ENCODE measurements at places on chromosomes 2 and 18.

DNA sequence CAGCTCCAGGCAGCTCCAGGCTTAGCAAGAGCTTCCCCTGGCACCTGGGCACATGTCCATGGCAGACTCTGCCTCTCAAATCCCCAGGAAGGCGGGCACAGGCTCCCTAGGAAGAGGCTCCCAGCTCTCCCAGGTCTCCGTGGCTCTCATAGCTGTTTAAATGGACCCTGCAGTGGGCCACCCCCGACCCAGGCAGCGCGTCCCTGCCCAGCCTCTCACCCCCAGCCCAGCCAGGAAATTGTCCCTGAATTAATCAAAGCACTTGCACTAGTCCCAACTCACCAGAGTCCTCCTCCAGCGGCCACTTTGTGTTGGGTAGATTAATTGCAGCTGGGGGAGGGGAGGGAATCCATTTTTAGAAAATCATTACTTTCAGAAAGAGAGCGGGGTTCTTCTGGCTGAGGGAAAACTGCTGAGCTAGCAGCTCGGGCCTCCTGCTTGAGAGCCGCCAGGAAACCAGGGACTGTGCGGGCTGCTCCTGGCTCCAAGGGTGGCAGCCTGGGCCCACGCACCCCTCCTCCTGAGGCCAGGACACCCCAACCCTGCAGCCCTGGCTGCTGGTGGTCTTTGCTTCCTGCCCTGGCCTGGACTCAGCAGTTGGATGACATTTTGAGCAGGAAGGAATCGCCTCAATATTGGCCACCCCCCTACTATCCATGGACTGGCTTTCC is 36.0 kb downstream of the SMAD7 start:
- no peak for DNase-seq

DNA sequence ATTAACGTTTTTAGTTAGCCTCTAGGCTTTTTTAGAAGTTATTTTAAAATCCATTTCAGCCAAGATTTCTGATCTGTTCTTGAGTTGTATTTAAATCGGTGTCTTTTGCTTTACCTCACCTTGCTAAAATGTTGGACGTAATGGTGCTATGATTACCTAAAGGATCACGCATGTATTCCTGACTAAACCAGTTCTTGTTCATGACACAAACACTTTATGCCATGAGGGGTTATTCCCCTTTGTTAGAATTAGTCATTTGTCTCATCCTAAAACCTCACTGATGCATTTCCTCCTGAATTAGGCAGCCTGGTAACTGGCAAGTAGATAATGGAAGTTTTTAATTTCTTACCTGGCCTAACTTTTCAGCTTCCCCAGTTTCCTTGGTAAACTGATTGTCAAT is 185.4 kb upstream of the TANK start:
- no peak for DNase-seq

GRCh38 chr2:36277881-36278523 is 77.6 kb upstream of the CRIM1 start:
- no peak for DNase-seq

- DNase-seq = no peak
Observed at GRCh38 chr2:207274530-207275189, 108.9 kb upstream of the KLF7 start.

GRCh38 chr2:129757915-129758783 is 221.3 kb upstream of the RAB6C start:
- no peak for DNase-seq

DNA sequence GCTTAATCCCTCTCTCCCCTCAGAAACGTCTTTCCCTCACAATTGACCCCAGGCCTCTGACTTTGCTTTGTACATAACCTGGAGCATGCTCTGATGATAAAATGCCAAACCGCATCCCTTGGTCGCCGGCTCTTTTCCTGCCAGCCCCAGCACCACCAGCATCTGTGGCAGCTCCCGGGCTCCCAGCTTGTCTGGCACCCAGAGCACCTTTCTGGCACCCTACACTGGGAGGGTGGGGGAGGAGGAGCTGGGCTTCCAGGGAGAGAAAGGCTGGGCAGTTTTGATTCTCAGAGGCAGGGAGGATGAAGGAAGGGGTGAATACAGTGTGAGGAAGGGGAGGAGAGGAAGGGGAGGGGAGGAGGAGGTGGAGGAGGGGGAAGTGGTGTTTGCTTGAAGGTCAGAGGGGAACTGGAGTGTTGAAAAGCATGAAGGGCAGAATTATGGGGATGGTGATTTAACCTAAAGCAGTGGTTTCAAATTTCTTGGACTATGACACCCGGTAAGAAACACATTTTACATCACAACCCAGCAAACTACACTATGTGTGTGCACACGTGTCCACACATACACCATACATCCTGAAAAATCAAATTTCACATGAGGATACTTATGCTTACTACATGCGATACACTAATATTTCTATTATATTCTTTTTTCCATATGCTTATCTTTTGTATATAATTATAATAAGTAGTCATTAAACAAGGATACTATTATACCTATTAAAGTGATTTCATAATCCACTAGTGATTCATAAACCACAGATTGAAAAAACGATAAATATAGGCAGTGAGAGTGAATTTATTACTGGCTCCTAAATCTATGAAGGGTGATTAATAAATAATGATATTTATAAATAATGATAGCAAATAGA is 30.0 kb upstream of the IGFBP2 start:
- no peak for DNase-seq

- DNase-seq = no peak
Observed at GRCh38 chr2:152552888-152553287, 164.4 kb downstream of the PRPF40A start.

DNA sequence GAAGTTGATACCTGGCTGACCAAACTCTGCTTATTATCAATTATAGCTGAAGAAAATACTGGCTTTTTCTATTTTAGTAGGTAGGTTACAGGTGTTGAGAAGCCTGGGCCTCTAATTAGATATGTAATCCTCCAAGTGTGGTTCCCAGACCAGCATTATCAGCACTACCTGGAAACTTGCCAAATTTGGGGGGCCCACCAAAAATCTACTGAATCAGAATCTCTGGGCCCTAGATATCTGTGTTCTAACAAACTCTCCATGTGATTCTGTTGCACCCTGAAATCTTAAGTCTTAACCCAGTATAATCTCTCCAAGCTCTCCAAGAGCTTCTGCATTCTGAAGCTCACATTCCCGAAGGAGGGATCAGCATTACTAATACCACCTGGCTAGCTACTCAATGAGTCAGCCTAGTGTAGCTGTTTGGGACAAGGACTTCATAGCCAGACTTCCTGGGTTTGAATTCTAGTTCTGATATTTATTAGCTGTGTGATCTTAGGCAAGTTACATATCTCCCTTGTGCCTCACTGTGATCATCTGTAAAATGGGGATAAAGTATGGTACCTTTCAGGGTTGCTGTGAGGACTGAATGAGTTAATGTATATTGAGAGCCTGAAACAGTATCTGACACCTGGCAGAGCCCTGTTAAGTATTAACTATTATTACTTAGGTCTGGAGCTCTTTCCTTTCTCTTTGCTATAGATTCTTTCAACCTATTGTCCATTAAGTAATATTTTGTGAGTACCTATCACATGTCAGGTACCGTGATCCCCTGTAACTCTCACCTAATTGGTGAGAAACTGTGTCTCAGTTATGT is 94.1 kb upstream of the CD302 start:
- no peak for DNase-seq

DNA sequence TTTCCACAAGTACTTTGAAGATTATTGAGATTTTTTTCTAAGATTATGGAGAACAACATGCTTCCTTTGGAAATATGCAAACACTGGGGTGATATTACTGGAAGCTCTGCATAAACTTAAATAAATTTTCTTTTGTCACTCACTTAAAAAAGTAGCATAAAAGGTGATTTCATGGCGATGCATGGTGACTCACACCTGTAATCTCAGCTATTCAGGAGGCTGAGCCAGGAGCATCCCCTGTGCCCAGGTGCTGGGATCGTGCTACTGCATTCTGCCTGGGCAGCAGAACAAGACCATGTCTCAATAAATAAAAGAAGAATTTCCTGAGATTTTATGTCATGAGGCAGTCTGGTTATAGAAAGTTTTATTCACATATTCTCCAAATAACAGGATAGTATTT is 679.1 kb upstream of the CDH2 start:
- DNase-seq = no peak

GRCh38 chr2:67423489-67423888 is 26.4 kb downstream of the ETAA1 start:
- DNase-seq = no peak

GRCh38 chr2:143468341-143468888 is 339.2 kb downstream of the ARHGAP15 start:
- no peak for DNase-seq

DNA sequence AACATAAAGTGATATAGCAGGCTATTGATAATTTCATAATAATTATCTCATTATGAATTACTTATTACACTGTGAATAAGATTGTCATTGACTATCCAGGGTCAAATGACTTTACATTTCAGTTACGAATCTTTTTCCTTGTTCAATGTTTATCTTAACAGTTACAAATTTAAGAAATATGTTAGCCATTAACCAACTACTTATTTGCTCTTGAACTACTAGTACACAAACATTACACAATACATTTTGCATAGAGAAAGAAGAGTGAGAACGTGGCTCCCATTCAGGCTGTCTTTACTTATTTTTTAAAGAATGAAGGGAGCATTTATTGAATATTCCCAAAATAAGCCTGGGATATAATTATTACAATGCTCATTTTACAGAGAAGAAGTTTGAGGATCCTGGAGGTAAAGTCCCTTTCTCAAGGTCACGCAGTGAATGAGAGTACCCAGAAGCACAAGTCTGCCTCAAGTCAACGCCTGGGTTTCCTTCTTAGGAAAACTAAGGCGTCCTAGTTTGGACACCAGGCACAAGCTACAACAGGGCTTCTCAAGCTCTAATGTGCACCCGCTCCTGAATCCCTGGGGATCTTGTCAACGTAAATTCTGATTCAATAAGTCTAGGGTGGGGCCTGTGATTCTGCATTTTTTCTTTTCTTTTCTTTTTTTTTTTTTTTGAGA is 164.2 kb downstream of the FIGN start:
- no peak for DNase-seq

- DNase-seq = no peak
Observed at GRCh38 chr2:38498045-38498481, 104.7 kb downstream of the HNRNPLL start.

GRCh38 chr2:189444322-189444721 is 3.0 kb downstream of the WDR75 start:
- peak; percentile 35 for DNase-seq

DNA sequence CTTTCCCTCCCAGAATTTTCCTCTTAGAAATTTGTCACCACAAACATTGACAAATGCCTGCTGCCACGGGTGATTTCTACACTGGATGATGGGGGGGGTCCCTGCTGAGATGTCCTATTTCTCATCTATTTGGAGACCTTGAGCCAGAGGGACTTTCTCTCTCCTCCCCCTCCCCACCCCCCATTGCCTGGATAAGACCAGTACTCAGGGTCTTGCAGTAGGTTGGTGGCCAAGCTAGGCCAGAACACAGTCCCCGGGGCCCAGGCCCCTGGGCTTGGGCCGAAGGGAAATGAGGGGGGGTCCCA is 560 bp upstream of the DUSP2 start:
- no peak for DNase-seq

DNA sequence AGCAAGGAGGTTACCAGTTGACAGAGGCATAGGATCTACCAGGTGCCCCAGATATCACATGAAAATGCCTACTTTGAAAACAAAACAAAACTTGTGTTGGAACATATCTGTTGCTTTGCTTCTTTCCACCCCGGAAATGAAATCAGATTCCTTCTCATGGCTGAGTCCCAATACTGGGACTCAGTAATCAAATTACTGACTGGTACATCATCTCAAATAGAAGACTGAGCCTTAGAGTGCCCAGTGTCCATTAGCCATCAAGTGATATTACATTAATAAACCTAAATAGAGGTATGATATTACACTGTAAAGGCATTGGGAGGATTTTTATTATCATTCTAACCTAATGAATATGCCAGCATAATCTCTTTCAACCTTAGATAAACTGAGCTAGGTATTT is 48.6 kb upstream of the MSTN start:
- DNase-seq = no peak

DNA sequence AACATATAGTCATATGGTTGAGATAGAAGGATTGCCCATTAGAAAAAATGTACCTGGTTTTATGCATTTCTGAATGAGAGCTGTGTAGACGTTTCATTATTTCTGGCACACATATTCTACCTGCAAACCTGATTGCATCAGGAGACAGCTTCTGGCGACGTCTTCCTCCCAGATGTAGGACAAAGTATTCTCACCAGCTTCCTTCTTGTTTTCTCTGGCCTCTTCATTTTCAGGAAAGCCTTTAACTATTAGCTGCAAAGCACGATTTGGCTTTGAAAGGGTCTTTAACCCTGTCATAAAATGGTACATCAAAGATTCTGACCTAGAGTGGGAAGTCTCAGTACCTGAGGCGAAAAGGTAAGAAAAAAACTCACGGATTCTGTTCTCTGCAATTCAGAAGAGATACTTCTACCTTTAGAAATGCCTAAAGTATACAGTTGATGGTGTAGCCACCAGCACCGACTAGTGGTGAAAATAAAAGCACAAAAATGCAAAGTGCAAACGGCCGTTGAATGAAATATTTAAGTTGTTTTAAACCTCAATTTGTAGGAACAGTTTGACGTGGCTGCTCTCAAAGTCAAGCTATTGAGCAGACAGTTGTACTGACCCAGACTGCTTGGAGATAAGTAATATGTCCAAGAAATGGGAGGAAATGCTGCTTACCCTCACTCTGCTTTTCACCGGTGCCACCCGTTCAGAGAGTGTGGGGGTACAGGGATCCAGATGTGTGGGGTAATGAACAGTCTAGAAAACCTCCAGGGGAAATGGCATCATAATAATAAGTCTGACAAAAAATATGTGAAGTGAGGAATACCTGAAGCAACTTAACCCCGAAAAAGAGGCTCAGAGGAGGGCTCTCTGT is 20.2 kb downstream of the IL18RAP start:
- DNase-seq = peak; percentile 21

- DNase-seq = no peak
Observed at GRCh38 chr2:120952318-120952717, 216.7 kb downstream of the GLI2 start.

GRCh38 chr2:145194673-145195072 is 674.8 kb upstream of the ZEB2 start:
- DNase-seq = no peak

DNA sequence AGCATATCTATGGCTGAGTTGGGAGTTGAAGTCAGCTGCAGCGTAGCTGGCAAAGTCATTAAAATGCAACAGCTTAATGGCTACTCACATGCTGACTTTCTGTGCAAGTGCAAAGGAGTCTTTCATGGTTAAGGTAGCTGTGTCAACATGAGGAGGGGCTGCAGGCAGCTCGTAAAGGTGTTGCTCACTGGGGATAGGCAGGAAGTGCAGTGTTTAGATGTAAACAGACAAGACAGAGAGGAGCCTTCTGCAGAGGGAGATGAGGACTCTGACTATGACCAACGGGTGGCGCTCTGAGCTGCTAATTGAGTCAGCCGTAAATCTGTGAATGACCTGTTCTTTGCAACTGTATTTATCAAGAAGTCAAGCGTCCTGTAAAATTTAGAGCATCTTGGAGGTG is 22.3 kb upstream of the CAVIN2 start:
- DNase-seq = no peak

GRCh38 chr2:219344751-219345430 is 12.3 kb upstream of the RESP18 start:
- DNase-seq = no peak

GRCh38 chr2:31558401-31559295 is 22.1 kb downstream of the SRD5A2 start:
- no peak for DNase-seq

- DNase-seq = no peak
Observed at GRCh38 chr2:216229277-216229914, 120.2 kb downstream of the XRCC5 start.

GRCh38 chr2:195333869-195334268 is 323.2 kb upstream of the SLC39A10 start:
- DNase-seq = no peak

- DNase-seq = no peak
Observed at GRCh38 chr18:79733986-79734770, 54.6 kb downstream of the CTDP1 start.

Data from T-helper 2 cell treated with Interferon-gamma antibody and Interleukin-4, amounts not matched to agents 5 μg/mL and 100 μg/mL, for 36 hours (primary cell).